ENCODE measurements at places on chromosomes 1 and 21. TPM values are rescaled to one million over a fixed set of nuclear protein-coding genes. Genes with fewer than 3 reads are reported as not detected.
A peak's percentile ranks its signal among the peaks of the same experiment; 100 is the strongest.

PRKAA2 gene
- total RNA-seq: 2.1 TPM

MAPKAPK2 gene
- total RNA-seq: 56.0 TPM

CFHR2 gene
- total RNA-seq: not detected

TRIM46 gene
- total RNA-seq: not detected

DNA sequence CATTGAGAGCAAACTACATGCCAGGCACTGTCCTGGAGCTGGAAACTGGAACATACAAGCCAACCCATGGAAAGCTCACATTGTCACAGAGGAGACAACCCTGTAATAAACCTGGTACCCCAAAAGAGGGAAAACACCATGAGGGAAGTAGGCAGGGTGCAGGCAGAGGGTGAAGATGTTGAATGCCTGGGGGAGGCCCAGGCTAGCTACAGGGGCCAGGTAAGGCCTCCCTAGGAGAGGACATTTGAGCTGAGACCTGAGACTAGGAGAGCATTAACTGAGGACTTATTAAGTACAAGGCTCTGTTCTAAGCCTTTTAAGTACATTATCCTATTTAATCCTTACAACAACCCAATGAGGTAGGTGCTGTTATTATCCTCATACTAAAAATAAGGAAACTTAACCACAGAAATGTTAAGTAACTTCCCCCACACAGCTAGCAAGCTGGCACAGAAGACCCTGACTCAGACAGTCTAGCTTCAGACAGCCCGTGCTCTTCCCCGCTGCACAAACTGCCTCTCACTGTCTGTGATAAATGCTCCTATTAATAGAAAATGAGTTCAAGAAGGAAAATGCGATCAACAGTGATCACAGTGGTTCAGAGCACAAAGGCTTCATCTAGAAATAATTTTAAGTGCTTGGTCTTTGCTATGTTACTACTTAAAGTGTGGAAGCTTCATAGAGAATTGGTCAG is 41.8 kb downstream of the ZNF281 start:
- DNase-seq: no peak

DNA sequence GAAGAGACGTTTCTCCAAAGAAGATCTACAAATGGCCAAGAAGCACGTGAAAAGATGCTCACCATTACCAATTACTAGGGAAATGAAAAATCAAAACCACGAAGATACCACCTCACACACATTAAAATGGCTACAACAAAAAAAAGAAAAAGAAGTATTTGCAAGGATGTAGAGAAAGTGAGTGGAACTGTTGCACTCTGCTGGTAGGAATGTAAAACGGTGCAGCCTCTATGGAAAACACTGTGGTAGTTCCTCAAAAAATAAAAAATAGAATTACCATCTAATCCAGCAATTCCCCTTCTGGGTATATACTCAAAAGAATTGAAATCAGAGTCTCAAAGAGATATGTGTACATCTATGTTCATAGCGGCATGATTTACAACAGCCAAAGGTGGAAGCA is 115.4 kb upstream of the EDN2 start:
- DNase-seq: no peak

- no peak for DNase-seq
Measured at GRCh38 chr1:94349853-94350252, 68.3 kb upstream of the ABCD3 start.

DNA sequence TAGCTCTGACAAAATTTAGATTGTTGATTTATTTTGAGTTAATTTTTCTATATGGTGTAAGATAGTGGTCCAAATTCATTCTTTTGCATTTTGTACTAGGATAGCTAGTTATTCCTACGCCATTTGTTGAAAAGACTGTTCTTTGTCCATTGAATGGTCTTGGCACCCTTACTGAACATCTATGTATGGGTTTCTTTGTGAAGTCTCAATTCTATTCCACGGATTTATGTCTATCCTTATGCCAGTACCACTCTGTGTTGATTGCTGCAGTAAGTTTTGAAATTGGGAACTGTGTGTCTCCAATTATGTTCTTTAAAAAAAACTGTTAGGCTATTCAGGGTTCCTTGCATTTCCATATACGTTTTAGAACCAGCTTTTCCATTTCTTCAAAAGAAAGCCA is 145.7 kb downstream of the ZNF644 start:
- no peak for DNase-seq

PROK1 gene
- total RNA-seq: 1.9 TPM

- DNase-seq: no peak
Measured at GRCh38 chr1:56062625-56063024, 516.7 kb downstream of the PLPP3 start.

DNA sequence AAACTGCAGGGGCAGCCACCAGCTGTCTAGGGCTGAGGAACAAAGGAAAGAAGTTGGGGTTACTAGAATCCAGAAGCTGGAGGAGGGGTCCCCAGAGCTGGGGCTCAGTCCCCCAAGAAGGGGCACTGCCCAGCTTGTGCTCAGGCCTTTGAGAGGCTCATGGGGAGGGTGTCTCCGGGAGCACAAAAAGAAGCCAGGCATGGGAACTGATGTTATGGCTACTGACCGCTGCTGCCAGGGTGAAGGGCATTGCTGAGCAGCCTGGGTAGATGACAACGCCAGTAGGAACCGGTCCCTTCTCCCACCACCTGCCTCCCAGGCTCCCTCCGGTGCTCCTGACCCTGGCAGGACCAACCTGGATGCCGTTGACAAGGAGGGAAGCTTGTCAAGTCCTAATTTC is 762.5 kb upstream of the TPTE start:
- DNase-seq: no peak

DNA sequence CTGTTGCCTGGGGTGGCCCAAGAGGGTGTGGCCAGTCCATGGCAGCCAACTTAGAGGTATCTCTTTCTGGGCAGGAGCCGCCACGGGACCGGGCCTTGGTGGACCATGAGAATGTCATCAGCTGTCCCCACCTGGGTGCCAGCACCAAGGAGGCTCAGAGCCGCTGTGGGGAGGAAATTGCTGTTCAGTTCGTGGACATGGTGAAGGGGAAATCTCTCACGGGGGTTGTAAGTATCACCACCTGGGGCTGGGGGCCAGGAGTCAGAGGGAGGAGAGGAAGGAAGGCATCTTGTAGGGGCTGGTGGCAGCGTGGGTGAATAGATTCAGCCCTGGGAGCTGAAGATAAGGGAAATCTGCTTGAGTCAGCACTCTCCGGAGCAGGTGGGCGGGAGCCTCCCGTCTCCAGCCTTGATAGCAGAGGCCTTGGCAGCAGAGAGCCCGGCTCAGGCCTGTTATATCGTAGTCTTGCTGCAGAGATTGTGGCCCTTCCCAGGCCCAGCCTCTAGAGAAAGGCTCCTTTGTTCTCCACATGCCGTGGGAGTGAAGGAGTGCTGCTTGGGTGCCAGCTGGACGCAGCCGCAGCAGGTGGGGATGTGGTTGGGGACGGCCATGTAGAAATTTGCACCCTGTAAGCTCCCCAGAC is 25.4 kb downstream of the PHGDH start:
- no peak for DNase-seq

- DNase-seq: no peak
Measured at GRCh38 chr1:239956263-239956662, 135.4 kb upstream of the FMN2 start.

GRCh38 chr1:240423246-240423924 is 188.6 kb downstream of the GREM2 start:
- DNase-seq: no peak

GRCh38 chr21:40490408-40490807 is 356.6 kb downstream of the DSCAM start:
- no peak for DNase-seq

DNA sequence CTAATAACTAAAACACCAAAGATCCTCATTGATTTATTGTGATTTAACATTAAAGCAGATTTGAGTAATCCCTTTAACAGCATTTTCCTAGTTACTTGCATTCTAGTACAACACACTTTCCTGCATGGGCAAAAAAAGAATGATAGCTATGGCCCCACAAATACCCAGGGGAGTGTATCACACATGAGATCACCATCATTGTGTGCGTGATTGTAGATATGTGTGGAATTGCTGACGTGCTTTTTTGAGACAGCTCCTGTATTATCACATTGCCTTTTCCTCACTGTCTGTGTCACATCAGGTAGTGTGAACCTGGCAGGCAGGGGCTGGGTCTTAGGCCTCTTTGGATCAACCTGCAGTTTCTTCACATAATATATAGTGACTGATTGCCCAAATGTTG is 48.5 kb upstream of the SAMD13 start:
- no peak for DNase-seq

DNA sequence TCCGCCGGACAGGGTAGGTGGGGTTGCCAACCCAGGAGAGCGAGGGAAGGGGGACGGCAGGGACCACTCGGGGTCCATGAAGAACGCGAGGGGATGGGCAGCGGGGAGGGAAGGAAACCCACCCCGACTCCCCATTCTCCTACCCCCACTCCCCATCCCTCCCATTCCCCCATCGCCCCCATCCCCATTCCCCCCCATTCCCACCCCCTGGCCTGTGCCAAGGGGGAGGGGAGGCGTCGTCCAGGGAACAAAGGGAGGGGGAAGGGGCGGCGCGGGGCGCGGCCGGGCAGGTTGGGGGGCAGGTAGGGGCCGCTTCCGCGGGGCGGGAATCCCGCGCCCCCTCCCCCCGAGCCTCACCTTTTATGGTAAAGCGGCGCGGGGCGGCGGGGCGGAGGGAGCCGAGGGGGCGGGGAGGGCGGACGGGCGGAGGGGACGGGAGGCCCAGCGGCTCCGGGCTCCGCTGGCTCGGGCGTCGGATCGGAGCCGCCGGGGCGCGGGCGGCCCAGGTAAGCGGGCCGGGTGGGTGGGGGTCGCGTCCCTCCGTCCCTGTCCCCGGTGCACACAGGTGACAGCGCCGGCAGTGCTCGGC is at the start of gene FBLIM1:
TSS of gene FBLIM1 (plus strand) at position 453 of the 589 bp plus-strand sequence. CDS start 6,189 bp downstream, outside the sequence.
- DNase-seq: no peak

ITGB2 gene
- total RNA-seq: 40.7 TPM

SLC1A7 gene
- not detected for total RNA-seq

- no peak for DNase-seq
Measured at GRCh38 chr1:68157416-68157815, 74.9 kb downstream of the WLS start.

DNA sequence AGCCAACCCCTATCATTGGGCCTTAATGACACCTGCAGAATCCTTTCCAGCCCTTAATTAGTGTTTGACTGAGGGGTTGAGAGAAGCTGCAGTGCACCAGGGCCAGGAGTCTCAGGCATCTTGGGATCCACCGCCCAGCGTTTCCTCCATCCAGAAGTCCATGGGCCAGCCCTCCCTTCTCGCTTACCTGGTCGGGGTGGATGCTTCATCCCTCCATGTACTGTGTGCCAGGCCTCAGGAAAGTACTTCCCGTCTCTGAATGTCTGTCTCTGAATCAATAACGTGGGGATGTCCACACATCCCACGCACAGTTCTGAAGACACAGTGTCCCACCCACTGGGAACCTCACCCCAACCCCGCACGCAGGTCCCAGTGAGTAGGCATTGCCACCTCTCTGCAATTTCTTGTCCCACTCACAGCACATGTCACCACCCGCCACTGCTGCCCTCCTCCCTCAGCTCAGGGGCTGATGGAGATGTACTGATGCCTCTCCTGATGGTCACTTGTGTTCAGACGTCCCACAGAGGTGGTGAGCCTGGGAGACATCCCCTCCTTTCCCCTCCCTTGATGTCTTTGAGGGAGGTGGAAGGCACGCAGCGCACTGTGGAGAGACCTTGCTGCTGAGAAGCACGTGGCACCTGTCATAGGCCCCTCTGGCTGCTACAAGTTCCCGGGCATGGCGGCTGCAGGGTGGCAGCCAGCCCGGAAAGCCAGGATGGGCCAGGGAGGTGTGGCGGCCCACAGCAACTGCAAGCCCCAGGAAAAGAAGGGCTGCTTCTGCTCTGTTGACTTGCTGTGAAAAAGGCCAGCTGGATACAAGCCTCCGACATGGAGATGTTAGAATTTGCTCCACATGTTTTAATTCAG is 29.4 kb upstream of the PRSS38 start:
- DNase-seq: peak; percentile 75

HTR6 gene
- total RNA-seq: not detected

GRCh38 chr1:25145775-25146393 is 86.4 kb downstream of the SYF2 start:
- DNase-seq: no peak

DNA sequence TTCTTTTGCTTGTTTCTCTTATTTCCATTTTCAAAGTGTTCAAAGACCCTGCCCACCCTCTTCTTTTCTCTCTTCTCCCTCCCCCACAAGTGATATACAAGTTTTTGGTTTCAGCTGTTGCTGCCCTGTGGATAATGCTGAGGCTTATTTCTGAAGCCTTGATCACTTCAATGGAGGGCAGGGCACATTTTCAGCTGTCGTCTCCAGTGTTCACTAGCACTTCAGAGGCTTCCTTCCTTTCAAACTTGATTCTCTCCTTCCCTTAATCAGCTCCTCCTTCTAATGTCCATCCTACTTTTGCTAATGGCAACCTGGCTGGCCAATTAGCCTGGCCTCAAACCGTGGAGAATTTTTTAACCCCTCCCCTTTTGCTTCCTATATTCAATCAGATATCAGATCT is 435.7 kb upstream of the RUNX1 start:
- no peak for DNase-seq

GJA9 gene
- total RNA-seq: not detected

GRCh38 chr1:229653420-229653819 is 27.4 kb downstream of the URB2 start:
- no peak for DNase-seq

Measured in lower leg skin (tissue), 4 donors.